ENCODE measurements at places on chromosomes 5 and 9.
A peak's percentile ranks its signal among the peaks of the same experiment; 100 is the strongest.

DNA sequence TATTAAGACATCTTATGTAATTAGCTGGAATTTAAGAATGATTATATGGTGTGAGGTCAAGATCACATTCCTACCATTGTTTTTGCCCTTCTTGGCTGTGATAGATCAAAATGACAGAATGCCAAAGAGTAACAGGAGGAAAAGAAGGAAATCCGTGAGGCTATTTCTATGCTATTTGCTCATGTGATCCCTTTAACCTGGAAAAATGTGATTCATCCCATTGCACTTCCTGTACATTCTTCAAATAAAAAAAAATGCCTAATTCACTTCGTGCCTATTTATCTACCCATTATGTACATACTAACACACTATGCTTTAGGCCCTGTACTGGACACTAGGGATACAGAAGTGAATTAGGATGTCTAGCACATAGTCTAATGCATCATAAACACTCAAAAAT, 154.1 kb upstream of the PAPPA start:
- peak; percentile 71 for DNase-seq

- peak; percentile 69 for DNase-seq
Observed at GRCh38 chr9:92138157-92138959, 23.1 kb upstream of the SPTLC1 start.

DNA sequence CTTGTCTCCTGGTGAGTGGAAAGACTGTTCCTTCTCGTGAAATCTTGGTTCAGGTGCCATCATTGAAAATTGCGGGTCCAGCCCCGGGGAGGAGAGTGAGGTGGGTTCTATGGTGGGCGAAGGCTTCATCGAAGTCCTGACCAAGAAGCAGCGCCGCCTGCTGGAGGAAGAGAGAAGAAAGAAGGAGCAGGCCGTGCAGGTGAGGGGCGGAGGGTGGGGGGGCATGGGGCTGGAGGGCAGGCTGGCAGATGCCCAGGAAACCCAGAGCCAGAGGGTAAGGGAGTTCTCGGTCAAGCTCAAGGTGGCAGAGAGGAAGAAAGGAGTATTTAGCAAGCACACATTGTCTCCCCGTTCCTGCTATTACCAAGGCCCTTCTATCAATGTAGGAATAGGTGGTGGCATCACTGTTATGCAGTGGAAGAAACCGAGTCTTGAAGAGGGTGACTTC, 24.3 kb upstream of the POMT1 start:
- DNase-seq, result peak; percentile 42

GRCh38 chr9:112038017-112038408, 137.1 kb downstream of the SUSD1 start:
- DNase-seq, result no peak

DNA sequence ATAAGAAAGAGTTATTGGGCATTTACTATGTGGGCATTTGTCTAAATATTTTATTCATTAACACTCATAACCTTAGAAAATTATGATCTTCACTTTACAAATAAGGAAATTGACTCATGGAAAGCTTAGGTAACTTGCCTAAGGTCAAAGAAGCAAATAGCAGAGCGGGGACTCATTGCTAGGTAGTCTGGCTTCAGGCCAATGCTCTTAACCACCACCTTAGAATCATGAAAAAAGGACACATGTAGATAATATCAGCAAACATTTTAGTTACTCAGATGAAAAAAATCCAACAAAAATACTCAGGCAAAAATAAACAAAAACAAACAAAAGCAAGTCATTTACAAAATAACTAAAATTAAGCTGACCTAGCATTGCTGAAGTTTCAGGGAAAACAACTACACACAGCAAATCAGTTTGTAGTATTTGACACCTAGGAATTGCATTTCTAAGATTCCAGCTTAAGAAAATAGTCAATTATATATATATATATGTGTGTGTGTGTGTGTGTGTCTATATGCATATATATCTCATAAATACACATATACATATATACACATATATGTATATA, 166.0 kb downstream of the HMHB1 start:
- peak; percentile 48 for DNase-seq

GRCh38 chr9:114110180-114110579, 11.1 kb upstream of the KIF12 start:
- DNase-seq, result peak; percentile 22

GRCh38 chr9:10443868-10444204, 169.0 kb downstream of the PTPRD start:
- no peak for DNase-seq

DNA sequence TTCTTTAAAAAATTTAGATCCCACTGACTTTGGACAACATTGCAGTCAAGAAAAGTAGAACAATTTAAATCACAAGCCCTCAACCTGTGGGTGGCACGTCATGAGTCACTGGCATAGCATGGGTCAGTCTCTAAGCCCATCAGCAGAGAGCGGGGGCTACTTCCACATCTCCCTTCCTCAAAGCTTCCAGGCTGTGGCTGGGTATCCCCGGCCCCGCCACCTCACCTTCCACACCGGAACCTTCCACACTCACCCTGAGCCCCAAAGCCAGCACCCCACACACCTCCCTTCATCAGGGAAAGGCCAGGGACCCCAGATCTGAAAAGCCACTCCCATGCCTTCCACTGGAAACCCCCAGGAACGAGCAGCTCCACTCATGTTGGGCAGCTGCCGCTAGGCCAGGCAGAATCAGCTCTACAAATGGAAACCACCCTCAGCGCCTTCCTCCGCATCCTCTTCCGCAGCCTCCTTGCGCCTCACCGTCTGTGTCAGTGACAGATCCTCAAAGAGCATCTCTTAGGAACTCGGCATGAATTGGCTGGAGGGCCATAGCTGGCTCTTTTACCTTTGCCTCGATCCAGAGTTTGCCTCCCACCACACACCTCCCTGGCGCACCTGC, 156.5 kb downstream of the ERCC6L2 start:
- DNase-seq, result no peak

GRCh38 chr5:44679214-44679613, 129.5 kb upstream of the MRPS30 start:
- DNase-seq, result no peak

GRCh38 chr5:11903614-11904264, 507 bp downstream of the CTNND2 start:
- no peak for DNase-seq

GRCh38 chr9:72042928-72043327, 17.5 kb downstream of the C9orf57 start:
- DNase-seq, result no peak

All from choroid plexus epithelial cell (primary cell).